ENCODE measurements at places on chromosomes 7 and 10.

GRCh38 chr7:133112976-133113375 lies 31.1 kb upstream of the CHCHD3 start:
- no peak for DNase-seq

GRCh38 chr7:76165973-76166403 lies 35.7 kb upstream of the SRRM3 start:
- no peak for DNase-seq

- no peak for DNase-seq
Measured at GRCh38 chr7:131602304-131602993, 46.0 kb upstream of the PODXL start.

- DNase-seq: peak; percentile 17
Measured at GRCh38 chr7:117230276-117231046, 92.4 kb downstream of the WNT2 start.

GRCh38 chr7:95340491-95340890 lies 16.2 kb upstream of the PON1 start:
- no peak for DNase-seq

DNA sequence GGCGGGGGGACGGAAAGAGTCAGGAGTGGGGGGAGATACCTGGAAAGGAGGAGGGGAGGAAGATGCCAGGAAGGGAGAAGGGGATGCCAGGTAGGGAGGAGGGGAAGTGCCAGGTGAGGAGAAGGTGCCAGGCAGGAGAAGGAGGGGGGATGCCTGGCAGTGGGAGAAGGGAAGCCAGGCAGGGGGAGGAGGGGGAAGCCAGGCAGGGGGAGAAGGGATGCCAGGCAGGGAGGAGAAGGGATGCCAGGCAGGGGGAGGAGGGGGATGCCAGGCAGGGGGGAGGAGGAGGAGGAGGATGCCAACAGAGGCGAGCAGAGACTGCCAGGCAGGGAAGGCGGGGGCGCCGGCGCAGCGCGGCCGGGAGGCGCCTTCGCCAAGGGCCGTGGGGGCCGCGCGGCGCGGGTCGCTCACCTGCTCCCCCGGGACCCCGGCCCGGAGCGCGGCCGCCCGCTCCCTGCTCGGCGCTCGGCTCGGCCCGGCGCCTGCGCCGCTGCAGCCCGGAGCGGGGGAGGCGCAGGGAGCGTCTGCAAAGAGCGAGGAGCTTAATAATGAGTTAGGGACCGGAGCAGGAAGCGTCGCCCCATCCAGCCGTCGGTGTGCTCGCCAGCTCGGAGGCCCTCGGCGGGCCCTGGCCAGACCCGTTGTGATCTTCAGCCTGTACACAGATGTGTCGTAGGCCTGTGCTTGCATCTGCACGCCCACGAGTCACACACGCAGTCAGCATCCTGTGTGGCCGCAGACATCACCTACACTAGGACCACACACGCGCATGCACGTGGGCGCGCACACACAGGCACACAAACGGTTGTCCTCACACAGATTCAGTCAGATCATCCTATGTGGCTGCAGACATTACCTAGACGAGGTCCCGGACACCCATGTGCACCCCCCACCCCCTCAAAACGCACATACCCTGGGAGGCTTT lies 28.4 kb upstream of the SMARCD3 start:
- DNase-seq: peak; percentile 23

- DNase-seq: no peak
Measured at GRCh38 chr7:55427800-55428199, 62.7 kb downstream of the LANCL2 start.

GRCh38 chr7:46291601-46292150 lies 370.6 kb upstream of the IGFBP3 start:
- peak; percentile 68 for DNase-seq

DNA sequence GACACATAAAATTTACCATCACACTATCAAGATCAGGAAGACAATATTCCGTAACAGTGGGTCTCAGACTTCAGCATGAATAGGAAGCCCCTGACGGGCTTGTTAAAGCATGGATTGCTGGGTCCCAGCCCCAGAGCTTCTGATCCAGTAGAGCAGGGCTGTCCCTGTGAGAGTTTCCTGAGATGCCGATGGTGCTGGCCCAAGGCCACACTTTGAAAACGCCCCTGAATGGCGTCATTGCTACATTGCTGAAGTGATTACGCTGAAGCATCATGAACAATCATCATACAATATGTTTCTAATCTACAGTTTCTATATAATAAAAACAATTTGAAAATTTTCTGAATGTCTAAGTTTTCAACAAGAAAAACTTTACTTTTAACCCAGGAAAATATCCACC lies 38.0 kb upstream of the TMEM72 start:
- peak; percentile 35 for DNase-seq

GRCh38 chr10:46319389-46319788 lies 32.6 kb downstream of the ANTXRL start:
- DNase-seq: no peak

GRCh38 chr10:117626228-117626627 lies 83.7 kb downstream of the EMX2 start:
- no peak for DNase-seq

GRCh38 chr10:85993140-85993539 lies 373.5 kb downstream of the GRID1 start:
- no peak for DNase-seq

- DNase-seq: no peak
Measured at GRCh38 chr10:36574207-36574606, 551.2 kb upstream of the ANKRD30A start.

DNA sequence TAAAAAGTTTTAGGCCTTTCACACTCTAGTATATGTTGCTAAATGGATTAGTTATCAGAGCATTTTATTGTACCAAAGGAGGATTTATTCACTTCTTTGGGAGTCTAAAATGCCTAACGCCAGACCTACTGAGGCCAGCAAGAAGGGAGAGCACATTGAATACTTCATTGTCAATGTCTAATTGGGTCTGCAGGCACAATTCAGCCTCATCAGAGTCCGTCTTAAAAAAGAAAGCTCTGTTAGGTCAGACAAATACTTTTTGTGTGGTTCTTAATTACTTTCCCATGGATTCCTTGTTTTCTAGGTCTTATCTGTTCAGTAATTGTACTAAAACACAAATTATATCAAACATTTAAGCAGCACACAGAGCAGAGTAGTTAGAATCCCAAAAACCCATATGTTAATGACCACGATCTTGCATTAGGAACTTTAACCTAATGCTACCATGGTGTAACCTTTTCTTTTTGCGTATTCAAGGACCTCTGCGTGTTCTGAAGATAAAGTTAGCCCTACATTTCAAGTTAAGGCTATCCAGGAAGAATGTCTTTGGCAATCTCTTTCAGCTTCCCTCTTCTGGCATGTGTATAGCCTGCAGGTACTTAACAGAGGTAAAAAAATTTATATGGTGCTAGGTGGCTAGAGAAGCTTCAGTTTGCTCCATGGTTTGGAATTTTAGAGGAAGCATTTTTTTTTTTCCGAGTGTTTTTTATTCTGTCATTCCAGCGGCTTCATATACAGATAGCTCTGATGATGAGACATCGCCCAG lies 45.7 kb upstream of the STRIP2 start:
- DNase-seq: no peak

GRCh38 chr10:11043446-11044127 lies 25.9 kb downstream of the CELF2 start:
- no peak for DNase-seq

Measured in fibroblast of the conjunctiva (primary cell).